ENCODE measurements at places on chromosomes 11 and 22. TPM values are rescaled to one million over a fixed set of nuclear protein-coding genes. Genes with fewer than 3 reads are reported as not detected.

CD3E gene
- 618 TPM for total RNA-seq

CRYBB2 gene
- total RNA-seq, result not detected

OR8B3 gene
- not detected for total RNA-seq

SCGB2A2 gene
- not detected for total RNA-seq

CLMP gene
- 0.55 TPM for total RNA-seq

TSPAN32 gene
- 41.5 TPM for total RNA-seq

APLNR gene
- not detected for total RNA-seq

GGT1 gene
- total RNA-seq, result 28.3 TPM

MRGPRG gene
- not detected for total RNA-seq

INS gene
- not detected for total RNA-seq

TREH gene
- total RNA-seq, result not detected

MEI1 gene
- total RNA-seq, result 79.6 TPM

SLC25A18 gene
- not detected for total RNA-seq

LSP1 gene
- 324 TPM for total RNA-seq

MMP12 gene
- total RNA-seq, result not detected

RFPL2 gene
- 0.81 TPM for total RNA-seq

LIF gene
- 0.26 TPM for total RNA-seq

OR8J1 gene
- total RNA-seq, result not detected

ADAMTS15 gene
- total RNA-seq, result not detected

OR52A1 gene
- not detected for total RNA-seq

TSG101 gene
- 40.0 TPM for total RNA-seq
